IPS-NIHi11 (cell line): ENCODE measurements at places on chromosomes 5 and 9.
A peak's percentile ranks its signal among the peaks of the same experiment; 100 is the strongest.

DNA sequence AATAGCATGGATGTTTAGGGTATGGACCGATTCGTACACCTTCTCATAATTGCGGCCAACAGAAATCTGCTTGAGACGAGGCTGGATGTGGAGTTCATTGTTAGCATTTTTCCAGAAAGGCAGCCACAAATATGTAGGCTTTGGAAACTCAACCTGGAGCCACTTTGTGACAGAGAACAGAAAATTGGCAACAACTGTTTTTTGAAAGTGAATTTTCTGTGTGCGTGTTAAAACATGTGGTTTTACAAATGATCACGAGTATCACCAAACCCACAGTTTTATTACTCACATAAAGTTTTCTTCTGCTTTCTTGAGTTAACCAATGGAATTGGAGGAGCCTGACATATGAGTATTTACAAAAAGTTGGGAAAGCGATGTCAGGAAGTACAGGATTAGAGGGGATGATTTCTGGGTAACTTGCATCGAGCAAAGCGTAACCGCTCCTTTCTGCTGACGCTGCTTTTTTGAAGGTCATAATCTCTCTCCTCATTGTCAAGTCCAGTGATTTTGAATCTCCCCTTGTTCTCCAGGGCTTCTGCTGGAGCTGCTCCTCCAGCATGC is 138.5 kb upstream of the TAF11L2 start:
- DNase-seq, result no peak

- peak; percentile 3 for DNase-seq
Measured at GRCh38 chr9:134060546-134060945, 7.3 kb downstream of the BRD3 start.

GRCh38 chr9:133844881-133845410 is 106.8 kb upstream of the SARDH start:
- no peak for DNase-seq

DNA sequence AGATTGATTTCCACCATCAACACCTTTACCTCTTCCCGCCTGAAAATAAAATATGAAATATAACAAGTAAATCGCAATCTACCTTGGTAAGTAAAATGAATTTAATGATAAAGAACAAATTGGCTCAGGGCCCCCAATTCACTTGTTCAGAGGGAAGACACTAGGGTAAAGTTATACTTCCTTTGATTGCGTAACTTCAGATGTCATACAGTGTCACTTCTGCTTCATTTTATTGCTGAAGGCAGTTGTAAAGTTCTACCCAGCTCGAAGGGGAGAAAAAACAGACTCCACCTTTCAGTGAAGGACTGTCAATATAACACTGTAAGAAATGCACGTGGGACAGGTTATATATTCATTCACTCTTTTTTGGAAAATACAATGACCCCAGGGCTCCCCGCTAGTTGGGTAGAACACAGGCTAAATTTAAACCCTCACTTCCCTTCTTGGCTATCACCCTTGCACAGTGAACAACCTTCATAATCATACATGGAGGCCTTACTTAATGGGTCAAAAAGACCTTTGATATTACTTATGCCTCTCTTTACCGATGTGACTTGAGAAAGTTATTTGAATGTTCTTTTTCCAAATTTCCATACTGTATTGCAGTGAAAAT is 848.8 kb downstream of the MAT2B start:
- DNase-seq, result no peak

GRCh38 chr9:73067074-73067473 is 84.6 kb upstream of the ANXA1 start:
- no peak for DNase-seq
